ENCODE measurements at places on chromosomes 2 and 18. TPM values are rescaled to one million over a fixed set of nuclear protein-coding genes. Genes with fewer than 3 reads are reported as not detected.

Gene NYAP2
- total RNA-seq, result not detected

Gene DPYSL5
- not detected for total RNA-seq

Gene RTN4
- total RNA-seq, result 90.6 TPM

Gene SERPINB11
- total RNA-seq, result not detected

Gene ATOH8
- total RNA-seq, result 68.1 TPM

Gene ANO7
- 2.0 TPM for total RNA-seq

Gene SLC5A7
- 0.05 TPM for total RNA-seq

Gene DLX1
- total RNA-seq, result 0.11 TPM

Gene OLA1
- 70.8 TPM for total RNA-seq

Gene PPIL3
- 27.7 TPM for total RNA-seq

Data from heart left ventricle (tissue), 16 donors.